ENCODE measurements at places on chromosomes 7 and 10. TPM values are rescaled to one million over a fixed set of nuclear protein-coding genes. Genes with fewer than 3 reads are reported as not detected.

Gene ACSM6
- not detected for total RNA-seq

Gene UNC5B
- total RNA-seq, result 17.1 TPM

Gene DUSP5
- total RNA-seq, result 27.4 TPM

Gene CYP2C19
- not detected for total RNA-seq

Gene MKI67
- 35.1 TPM for total RNA-seq

Gene CDHR3
- 2.9 TPM for total RNA-seq

Gene FBXL13
- 0.30 TPM for total RNA-seq

Gene PLAU
- total RNA-seq, result 56.8 TPM

Gene KAZALD1
- 11.8 TPM for total RNA-seq

Gene TAS2R4
- total RNA-seq, result not detected

Gene VOPP1
- 62.0 TPM for total RNA-seq

Gene LRRC4
- total RNA-seq, result 0.45 TPM

Gene ALOX5
- not detected for total RNA-seq

Gene ELN
- 4.2 TPM for total RNA-seq

Gene DNAJB6
- 135 TPM for total RNA-seq

Gene CCAR1
- 26.9 TPM for total RNA-seq

Gene FAM180A
- total RNA-seq, result 11.1 TPM

Data from bronchus fibroblast of lung (primary cell).